ENCODE measurements at places on chromosomes 16 and 17.

DNA sequence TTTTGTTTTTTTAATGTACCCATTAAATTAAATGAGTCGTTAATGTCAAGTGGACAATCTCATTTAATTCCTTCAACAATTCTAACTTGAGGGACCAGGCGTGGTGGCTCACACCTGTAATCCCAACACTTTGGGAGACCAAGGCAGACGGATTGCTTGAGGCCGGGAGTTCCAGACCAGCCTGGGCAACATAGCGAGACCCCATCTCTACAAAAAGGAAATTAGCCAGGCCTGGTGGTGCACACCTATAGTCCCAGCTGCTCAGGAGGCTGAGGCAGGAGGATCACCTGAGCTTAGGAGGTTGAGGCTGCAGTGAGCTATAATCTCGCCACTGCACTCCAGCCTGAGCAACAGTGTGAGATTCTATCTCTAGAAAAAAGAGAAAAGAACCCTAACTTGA lies 20.7 kb upstream of the GSG1L start:
- DNase-seq = no peak

DNA sequence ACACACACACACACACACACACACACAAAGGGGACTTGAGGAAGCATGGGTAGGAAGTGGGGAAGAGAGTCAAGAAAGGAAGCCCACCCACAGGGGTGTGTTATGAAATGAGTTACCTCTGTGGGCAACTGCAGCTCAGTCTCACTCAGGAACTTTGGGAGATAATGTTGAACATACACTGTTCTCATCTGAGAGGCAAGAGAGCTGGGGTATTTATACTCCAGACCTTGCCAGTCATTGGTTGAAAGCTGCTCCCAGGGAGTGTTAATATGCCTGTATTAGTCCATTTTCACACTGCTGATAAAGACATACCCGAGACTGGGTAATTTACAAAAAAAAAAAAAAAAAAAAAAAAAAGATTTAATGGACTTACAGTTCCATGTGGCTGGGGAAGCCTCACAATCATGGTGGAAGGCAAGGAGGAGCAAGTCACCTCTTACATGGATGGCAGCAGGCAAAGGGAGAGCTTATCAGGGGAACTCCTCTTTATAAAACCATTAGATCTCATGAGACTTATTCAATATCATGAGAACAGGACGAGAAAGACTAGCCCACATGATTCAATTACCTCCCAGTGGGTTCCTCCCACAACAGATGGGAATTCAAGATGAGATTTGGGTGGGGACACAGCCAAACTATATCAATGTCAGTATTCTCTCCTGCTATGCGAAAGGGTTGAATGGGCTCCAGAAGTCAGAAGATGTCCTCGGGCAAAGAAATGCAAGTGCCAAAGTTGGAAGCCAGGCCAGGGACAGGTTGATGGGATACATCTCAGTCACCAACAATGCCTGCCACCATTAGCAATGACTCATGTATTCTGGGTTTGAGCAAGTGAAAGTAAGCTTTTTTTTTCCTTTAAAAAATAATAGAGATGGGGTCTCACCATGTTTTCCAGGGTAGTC lies 270.5 kb downstream of the MRTFB start:
- no peak for DNase-seq

DNA sequence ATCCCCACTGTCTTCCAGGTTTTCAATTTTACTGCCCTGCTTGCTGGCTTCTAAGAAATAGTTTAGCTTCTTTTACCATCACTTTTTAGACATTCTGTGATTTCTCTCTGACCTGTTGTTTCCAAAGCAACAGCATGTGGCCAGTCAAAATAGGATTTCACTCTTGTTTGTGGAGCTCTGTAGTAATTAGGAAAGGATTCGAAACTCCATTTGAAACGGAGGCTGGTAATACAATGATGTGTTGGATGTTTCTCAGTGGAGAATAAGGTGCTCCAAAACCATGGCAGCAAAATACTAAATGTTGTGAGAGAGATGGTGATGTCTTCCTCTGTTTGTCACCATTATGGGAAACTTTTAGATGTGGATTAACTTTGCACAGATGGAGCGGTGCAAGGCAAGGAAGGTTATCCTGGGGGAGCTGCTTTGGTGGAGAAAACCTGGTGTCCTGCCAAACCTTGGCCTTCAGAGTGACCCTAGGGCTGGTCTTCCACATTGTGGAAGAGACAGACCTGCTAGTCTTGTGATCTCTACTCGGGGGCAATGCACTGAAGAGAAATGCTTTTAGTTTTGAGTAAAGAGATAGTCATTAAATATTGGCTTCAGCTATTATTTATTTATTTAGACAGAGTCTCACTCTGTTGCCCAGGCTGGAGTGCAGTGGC lies 79.4 kb downstream of the PRKCA start:
- DNase-seq = no peak

GRCh38 chr17:44204441-44204882 lies 4.8 kb upstream of the ATXN7L3 start:
- no peak for DNase-seq

DNA sequence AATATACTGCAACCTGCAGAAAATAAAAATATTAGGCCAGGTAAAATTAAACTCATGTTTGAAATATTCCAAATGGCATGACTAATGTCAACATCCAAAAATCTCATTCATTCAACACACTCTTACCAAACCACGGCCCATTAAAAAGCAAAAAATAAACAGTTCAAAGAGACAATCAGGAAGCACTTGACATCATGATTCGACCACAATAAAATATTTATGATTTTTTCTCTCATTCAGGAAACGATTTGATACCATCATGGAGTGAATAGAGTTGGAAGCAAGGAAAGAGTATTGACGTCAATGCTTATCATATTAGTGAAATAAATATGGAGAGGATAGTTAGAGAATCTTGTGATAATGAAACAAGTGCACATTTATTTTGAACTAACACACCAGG lies 354.1 kb downstream of the KCNJ2 start:
- no peak for DNase-seq

- DNase-seq = no peak
Measured at GRCh38 chr16:77645764-77646163, 76.5 kb upstream of the NUDT7 start.

DNA sequence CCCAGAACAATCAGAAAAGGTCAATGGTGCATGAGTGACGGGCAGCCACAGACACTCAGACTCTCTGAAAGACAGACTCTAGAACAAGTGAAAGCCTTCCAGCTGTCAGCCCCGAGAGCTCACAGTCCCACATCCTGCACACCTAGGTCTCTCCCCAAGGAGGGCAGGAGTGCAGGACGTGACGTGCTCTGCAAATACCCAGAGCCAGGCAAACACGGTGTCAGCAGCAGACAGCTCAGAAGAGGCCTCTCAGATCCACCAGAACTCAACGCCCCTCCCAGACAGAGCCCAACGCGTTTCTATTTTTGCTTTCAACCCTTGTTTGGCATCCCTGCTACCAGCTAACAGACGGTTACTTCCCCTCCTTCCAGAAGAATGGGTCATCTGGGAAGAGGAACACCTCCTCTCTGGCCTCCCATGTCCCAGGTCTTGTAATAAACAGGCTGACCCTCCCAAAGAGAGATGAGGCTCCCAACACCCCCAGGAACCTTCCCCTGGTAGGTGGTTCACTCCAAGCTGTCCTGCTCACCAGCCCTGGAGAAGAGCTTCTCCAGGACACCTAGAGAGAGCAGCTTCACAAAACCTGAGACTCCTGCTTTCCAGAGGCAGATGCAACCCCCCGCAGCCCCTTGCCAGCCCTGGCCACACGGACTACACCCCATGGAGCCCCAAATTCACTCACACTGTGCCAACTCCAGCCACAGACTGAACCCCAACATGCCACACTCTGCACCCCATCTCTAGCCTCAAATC lies 7.6 kb downstream of the PITPNM3 start:
- DNase-seq = no peak
